ENCODE measurements at places on chromosomes 5 and 9.

DNA sequence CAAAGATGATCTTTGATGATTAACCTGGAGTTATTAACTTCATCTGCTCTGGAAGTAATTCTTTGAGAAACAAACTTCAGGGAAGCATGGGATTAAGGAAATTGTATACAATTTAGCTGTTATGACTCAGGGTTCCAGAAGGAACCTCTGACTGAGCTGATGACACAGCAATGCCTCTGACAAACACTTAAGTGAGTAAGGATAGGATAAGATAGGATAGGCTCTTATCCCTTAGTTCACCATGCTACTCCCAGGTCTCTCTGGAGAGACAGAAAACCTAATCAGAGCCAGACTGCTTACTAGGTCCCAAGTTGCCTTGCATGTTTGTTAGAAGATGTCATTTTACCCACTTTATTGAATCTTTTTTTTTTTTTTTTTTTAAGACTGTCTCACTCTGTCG, 12.6 kb upstream of the TMEM38B start:
- no peak for DNase-seq

DNA sequence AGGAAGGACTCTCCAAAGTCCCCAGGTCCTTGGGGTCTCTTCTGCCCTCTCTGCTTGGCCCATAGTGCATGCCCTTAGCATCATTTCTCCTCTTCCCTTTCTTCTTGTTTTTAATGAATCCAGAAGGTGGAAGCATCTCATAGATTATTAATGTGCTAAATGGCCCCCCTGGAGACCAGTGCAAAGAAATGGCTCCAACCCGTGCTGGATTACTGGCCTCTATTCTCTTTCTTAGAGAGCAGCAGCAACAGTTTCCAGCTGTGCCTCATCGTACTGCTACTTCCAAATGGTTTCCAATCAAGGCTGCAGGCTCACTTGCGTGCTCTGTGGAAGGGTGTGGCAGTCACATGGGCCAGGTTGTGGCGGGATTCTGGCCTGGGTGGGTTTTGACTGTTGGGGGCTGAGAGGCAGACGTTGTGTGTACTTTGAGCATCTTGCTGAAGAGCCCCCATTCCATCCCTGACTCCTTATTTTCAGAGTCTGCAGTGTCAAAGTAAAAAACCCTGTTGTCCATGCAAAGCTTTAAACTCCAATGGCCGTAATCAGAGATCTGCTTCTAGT, 139.7 kb downstream of the GABBR2 start:
- no peak for DNase-seq

DNA sequence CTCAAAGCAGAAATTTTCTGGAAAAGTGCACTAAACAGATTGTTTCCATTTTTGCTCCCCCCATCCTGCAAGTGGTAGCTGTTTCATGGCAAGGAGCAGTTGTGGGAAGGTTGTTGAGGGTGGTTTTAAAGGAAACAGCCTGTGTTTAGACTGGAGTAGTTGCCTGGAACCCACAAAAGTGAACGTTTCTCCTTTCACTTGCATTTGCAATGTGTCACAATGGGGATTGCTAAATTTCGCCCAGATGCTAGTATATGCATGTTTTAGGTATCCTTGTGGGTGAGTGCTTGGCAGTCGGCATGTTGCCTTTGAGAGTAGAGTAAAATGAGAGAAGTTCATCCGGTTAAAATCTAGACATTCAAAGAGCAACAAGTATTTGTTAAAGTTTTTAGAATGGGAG, 1099.9 kb upstream of the DMAC1 start:
- no peak for DNase-seq

DNA sequence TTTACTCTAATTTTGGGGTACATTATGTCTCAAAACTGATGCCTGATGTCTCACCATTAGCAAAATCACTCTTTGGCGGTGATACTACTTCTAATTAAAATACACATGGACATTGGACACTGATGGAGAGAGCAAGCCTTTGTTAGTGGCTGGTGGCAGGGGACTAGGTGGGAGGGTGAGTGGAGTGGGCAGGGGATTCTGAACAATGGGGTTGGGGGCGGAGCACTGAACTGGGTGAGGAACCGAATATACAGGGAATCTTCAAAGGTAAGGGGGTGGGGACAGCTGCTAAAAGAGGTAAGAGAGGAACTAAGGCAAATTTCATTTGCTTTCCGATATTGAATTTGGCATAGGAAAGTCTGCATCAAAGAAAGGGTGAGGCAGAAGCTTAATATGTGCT, 88.8 kb downstream of the CARTPT start:
- no peak for DNase-seq

GRCh38 chr5:106649031-106649430, 1021.7 kb downstream of the EFNA5 start:
- no peak for DNase-seq

- DNase-seq, result no peak
These were observed 30.7 kb upstream of the NR5A1 start for GRCh38 chr9:124537926-124538325.

DNA sequence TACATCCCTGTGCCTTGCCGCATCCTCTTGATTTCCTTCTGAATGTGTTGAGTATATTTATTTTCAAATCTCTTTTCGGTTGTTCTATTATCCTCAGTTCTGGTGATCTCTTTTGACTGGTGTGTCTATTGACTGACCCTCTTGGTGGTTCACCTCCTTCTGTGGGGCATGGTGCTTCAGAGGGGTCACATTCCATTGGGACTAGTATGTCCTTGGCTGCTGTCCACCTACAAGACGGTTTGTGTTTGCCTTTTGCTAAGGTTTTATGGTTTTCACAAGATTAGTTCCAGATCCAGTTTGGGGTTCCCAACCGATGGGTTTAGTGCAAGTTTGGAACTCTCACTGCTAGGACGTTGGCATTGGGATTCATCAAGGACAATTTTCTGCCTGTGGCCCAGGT, 66.6 kb downstream of the PHF2 start:
- DNase-seq, result no peak

GRCh38 chr9:96116275-96117064, 185.5 kb downstream of the HSD17B3 start:
- no peak for DNase-seq

GRCh38 chr5:133818869-133819600, 149.4 kb downstream of the C5orf15 start:
- DNase-seq, result no peak

DNA sequence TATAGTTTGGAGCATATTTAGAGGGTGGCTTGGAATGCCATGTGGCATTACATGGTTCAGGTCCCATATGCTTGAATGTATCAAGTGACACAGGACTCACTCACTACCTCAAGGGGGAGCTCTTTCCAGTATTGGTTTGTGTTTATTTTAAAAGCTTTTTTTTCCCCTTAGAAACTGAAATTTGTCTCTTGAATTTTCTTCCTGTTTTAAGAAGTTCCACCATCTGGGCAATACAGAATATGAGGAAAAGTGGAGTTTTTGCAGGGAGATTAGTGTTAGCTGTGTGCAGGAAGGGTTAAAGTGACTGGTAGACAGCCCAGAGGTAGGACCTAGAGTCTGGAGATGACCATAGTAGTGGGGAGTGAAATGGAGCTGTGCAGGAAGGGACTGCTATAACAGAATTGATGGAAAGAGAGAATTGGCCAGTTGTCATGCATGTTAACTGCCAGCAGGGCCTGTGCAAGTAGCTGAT, 36.6 kb downstream of the CTNNA1 start:
- no peak for DNase-seq

- no peak for DNase-seq
These were observed 63.0 kb downstream of the TRIO start for GRCh38 chr5:14206028-14206725.

GRCh38 chr5:74334062-74334761, 306.3 kb downstream of the ENC1 start:
- DNase-seq, result no peak

DNA sequence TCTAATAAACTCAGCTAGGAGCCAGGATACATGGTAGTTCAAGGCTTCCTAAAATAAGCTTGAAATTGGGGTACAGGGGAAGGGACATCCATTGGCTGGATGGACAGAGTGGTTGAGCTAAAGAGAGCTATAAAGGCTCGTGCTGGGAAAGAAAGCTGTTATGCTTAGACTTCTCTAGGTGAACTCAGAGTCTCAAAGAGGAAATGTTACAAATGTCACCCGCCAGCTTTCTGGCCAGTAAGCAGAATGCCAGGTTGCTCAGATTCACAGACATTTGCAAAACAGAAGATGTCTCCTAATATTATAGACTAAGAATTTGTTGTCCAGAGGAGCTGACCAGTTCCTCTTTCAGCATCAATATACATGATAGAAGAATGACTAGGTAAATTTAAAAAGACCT, 30.6 kb downstream of the STOM start:
- DNase-seq, result no peak

DNA sequence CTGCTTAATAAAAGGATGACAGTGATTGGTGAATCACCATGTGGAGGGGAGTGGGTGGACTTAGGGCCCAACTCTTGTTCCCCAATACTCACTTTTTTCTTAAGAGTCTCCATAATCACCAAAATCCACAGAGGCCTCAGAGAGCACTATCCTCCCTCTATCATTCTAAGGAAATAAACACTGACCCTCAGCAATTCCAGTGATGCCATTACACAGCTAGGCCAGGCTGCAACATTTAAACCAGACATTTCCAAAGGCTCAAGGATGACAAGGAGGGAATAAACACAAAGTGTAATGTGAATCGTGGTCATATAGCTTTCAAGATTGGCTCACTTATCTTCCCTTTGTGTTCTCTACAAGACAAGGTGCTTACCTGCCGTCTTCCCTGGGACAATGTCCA, 2.4 kb upstream of the ARSI start:
- DNase-seq, result no peak

DNA sequence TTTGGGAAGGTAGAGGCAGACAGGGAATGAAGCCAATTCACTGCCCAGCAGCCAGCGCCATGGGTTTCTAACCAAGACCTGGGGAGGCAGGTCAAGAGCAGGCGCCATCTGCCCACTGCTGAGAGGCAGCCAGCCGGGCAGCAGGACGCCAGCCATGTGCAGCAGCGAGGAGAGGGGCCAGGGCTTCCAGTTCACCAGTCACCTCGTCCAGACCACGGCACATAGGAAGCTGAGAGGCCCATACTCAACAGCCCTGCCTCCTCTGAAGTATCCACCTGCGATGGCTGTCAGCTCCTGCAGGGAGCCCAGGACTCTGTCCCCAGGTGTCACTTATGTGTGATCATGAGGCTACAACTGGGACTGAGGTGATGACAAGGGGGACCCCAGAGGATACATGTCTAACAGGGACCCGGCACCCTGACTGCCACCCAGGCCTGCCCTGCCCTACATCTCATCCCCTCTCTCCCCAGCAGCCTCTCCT, 30.1 kb downstream of the IPPK start:
- no peak for DNase-seq

DNA sequence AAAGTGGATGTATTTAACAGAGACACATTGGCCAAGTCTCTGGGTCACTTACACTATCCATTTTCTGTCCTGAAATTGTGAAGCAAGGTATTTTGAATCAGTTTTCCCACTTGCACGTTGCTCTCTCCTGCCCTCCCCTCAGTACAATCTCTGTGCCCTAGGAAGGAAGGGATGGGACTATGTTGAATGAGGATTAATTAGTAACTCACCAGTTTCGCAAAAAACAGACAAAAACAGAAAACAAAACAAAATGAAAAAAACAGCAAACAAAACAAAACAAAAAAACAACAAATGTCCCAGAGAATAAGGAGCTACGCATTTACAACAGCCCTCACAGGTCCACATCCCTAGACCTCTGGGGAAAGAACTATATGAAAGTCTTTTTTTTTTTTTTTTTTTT, 1.1 kb upstream of the CD14 start:
- no peak for DNase-seq

- DNase-seq, result no peak
These were observed 9.4 kb downstream of the CRB2 start for GRCh38 chr9:123365287-123365880.

- DNase-seq, result no peak
These were observed 56.2 kb upstream of the ANXA1 start for GRCh38 chr9:73095425-73095824.

DNA sequence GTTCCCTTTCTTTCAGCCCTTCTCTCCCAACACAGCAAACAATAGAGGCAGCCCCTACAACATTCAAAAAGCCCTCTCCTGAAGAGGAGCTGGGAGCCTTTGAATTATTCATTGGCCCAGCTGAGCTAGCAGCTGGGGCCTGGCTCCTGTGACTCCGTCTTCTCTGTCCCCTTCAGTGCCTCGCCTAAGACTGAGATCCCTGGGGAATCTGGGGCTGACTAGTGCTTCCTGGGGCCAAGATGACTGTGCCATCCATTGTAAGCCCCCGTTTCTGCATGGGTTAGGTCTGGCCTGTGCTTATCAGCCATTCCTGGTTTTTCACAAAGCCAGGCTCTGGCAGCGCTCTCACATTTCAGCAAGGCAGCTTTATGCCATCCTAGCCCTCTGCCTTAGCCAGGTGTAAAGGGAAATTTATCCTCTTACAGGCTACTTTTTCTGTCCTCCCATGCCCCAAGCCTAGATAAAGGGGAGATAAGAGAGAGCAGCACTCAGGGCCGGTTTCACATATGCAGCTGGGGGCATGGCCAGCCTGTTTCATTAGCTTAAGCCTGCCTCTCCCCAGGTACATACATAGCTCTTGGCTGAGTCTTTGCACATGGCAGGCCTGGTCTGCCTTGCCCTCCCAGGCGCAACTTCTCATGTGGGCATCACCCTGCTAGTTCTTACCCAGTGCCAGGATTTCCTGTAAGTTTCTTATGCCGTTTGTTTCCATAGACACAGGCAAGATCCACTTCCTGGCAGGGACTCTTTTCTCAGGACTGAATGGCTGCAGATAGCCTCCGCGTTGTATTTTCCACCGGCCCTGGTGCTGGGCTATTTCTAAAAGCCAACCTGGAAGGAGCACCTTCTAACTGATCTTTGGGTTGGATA, 15.8 kb downstream of the PTPA start:
- DNase-seq, result no peak

- DNase-seq, result no peak
These were observed 502.7 kb downstream of the NR2F1-AS1 start for GRCh38 chr5:93078082-93079038.

DNA sequence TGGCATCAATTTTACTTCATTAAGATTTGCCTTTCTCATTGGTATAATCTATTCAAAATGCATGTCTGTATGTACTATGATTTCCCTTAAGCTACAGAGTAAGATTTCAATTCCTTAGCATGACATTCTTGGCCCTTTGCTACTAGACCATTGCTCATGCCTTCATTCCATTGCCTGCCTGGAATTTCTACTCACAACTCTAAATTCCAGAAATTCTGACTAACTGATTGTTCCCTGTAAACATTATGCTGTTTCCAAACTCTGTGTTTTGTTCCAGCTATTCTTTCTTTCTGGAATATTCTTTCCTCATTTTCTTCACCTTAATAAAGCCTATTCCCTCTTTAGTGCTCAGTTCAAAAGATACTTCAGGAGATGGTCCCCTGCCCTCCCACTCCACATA, 568.8 kb upstream of the SEMA6A start:
- DNase-seq, result peak; percentile 8

DNA sequence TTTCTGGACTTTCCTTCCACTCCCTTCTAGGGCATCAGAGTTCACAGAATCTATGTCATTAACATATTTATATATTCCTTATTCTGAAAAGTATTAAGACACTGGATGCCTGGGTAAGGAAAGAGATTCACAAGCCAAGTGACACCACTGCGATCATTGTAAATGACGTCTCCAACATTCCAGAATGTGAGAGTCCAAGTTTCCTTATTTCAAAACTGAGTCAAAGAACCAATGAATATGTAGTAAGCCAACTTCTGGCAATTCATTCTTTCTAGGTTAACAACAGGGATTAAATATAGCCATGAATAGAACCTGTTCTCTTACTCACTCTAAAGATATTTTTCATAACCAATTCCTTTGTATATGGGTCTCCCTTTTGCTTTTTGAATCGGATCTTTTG, 18.1 kb downstream of the RAI14 start:
- peak; percentile 51 for DNase-seq

Data from hindlimb muscle (tissue), 1 donor.